ENCODE measurements at places on chromosomes 1 and 21.

GRCh38 chr1:9539829-9540550 lies 725 bp downstream of the SLC25A33 start:
- peak; percentile 34 for DNase-seq

GRCh38 chr1:223772771-223773160 lies 60.4 kb downstream of the CAPN2 start:
- no peak for DNase-seq

- no peak for DNase-seq
These were observed 376.4 kb upstream of the KAZN start for GRCh38 chr1:14222086-14222485.

- no peak for DNase-seq
These were observed 451.7 kb downstream of the SIPA1L2 start for GRCh38 chr1:232178191-232178590.

- DNase-seq: no peak
These were observed 10.8 kb downstream of the CFAP45 start for GRCh38 chr1:159889202-159889601.

DNA sequence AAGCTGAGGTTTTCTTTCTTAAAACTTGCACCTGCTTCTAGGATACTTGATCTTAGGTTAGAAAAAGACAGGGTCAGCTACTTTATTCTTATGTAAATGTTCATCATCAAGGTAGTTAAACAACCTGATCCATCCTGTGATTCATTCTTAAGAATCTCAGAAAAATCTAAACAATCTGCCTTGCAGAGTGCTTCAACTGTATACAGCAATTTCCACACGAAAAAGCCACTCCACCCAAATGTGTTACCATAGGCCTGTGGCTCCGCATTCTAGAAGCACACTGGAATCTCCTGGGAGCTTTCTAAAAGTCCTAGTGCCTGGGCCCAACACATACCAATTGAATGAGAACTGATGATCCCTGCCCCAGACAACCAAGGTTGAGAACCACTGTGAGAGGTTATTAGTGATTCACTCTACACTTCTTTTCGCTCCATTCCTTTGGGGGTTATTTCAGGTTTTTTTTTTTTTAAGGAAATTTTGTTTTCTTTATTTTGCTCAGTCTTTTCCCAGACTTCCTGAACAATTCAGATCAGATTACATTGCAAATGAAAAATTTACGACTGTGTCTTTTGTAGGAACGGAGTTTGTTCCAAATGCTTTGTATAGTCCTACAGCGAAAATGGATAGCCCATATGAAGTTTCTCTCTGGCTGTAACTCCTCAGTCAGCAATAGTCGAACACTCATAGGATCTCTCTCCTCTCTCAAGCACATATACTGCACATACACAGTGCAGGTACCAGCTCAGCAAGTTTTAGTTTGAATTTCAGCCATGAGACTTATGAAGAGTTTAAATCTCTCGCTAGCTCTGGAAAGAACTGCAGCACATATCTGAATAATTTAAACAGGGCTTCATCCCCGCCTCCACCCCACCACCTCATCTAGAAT lies 16.1 kb downstream of the SMYD2 start:
- no peak for DNase-seq

DNA sequence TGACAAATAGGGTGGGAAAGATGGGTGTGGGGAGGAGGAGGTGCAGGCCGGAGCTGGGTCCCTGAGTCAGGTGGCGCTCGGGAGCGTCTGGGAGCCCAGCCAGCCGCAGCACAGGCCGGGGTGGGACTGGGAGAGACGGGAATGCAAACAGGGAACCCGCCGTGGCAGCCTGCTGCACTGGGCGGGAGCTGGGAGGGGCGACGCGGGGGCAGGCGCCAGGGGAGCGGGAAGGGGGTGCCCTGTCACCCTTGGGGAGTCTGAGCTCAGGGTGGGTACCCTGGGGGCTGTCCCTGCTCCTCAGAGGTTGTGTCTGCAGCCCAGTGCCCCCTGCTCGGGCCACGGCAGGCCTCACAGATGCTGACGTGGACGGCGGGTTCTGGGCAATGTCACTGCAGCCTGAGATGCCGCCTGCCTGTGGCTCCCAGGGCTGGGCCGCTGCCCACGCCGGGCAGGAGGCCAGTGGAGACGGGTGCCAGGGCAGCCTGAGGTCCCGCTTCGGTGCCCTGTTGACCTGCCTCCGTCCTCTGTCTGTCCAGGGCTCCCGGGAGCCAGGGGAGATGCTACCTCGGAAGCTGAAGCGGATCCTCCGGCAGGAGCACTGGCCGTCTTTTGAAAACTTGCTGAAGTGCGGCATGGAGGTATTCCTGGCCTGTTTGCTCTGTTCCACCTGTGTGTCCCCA lies 16.6 kb upstream of the LRRC3 start:
- no peak for DNase-seq

DNA sequence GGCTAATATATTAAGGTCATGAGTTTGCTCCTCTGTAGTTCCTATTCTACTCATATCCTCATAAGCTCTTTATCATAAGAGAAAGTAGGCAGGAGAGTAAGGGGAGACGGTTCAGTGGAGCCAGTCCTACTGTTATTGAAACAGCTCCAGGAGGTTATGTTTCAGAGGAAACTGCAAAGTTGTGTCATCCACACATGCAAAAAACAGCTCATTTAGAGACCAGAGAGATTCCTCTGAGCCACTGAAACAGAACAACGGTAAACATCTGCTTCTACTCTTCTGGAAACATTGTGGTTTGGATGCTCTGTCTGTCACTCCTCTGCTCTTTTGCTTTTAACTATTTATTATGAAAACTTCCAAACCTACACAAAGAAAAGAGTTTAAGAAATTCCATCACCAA lies 66.3 kb upstream of the PPP2R5A start:
- DNase-seq: no peak

DNA sequence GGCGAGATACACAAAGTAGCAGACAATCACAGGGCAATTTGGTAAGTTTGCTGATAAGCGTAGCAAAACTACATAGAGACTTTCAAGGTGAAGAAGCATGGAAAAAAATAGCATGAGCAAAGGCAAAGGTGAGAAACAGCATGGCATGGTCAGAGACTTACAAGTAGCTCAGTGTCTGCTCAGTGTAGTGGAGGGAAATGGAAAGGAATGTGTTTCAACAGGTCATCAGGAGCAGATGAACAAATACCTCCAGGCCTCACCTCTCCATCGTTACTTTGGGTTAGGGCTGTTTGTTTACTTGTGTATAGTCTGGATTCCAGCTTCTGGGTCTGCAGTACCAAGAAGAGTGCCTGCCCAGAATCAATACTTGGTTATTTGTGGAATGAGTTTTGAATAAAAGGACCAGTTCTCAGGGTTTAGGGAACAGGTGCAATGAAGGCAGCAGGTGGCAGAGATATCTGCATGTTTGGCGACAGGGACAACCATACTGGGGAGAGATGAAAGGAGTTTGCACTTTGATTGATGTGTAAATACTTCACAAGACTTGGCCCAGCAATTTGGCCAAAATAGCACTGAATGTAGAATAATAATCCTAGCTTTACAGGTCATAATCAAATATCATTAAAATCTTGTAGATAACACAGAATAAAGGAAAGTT lies 97.0 kb upstream of the FGGY start:
- no peak for DNase-seq

DNA sequence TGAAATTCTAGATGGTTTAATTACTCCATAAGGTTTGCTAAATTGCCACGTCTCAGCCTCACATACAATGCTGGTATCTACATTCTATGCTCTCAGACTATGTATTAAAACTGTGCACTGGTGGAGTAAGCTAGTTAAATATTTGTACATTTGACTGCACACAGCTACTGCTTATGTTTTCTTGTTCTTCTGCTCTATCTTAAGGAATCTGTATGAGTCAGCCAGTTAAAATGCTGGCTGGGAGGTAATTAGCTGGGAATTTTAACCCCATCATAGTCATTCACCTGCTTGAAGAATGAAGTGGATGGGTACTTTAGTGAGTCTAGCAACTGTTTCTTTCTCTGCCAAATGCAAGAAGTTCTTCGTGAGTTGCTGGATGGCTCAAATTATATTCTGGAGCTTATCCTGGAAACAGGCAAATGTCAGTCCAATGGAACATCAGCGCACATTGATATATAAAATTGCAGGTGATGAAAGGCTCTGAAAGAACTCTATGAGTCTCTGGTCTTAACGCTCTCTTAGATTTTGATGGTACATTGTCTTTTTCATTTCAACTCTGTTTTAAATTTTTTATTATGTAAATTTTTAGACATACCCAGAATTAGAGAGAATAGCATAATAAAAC lies 83.4 kb downstream of the BACH1 start:
- no peak for DNase-seq

- no peak for DNase-seq
These were observed 15.7 kb upstream of the LEMD1 start for GRCh38 chr1:205437570-205437969.

DNA sequence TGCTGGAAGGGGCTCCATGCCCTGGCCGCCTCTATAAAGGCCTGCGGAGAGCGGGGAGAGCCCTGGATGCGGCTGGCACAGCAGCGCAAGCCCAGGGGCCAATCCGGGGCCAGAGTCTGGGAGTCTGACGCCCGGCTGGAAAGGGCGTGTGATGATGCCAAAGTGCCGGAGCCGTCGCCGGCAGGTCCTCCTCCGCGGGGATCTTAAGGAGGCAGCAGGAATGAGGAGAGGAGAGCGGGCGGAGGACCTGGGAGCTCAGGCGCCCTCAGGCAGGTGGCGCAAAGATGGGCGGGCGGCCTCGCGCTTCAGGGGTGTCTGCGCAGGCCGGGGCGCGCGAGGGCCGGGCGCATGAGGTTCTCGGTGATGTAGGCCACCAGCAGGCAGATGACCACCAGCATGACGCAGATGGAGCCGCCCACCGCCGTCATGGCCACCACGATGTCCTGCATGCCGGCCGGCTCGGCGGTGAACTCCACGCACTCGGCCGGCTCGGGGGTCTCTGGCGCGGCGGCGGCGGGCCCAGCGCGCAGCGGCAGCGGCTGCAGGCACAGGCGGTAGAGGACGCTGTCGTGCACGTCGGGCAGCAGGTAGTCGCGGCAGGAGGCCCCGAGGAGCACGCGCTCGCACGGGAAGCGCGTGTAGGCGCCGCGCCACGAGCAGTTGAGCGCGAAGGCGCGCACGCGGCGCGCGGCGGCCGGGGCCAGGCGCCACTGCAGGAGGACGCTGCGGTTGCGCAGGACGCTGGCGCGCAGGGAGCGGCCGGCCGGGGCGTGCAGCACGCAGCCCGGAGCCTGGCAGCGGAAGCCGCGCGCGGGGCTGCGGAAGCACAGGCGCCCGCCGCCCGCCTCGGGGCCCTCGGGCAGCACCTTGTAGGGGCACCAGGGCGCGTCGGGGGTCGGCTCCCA lies 653 bp downstream of the FNDC10 start:
- no peak for DNase-seq

- DNase-seq: no peak
These were observed 7.1 kb downstream of the PROX1 start for GRCh38 chr1:213994888-213995287.

DNA sequence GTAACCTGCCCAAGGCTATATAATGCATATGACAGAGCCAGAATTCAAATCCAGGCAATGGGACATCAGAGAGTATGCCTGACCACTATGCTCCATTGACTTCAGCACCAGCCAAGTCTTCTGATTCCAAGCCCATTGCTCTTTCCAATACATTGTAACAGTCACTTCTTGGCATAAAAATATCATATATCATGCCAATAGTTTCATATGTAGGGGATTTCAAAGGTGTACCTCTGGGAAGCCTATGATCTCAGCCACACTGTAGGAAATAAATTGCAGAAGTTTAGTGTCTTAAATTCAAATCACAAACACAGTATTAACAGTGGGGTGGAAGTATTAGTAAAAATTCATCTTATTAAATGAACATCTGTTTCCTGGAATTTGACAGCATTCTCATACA lies 30.0 kb upstream of the ROR1 start:
- DNase-seq: no peak

- no peak for DNase-seq
These were observed 25.6 kb upstream of the A3GALT2 start for GRCh38 chr1:33346533-33346926.

DNA sequence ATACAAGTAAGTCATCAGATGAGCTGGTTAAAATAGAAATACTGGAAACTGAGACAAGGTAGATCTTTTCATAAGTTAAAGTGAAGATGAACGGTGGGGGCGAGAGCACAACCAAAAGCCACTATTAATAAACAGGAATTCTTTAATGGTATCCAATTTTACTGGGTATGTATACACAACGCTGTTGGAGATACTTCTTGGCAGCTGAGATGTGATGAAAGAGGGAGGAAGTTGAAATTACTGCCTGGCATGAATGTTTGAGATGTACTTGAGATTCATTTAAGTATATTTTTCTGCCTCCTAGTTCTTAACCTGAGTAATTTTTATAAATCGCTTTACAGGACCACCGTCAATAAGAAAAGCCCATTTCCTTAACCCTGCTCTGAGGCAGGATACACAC lies 110.0 kb upstream of the ZRANB2 start:
- DNase-seq: no peak

GRCh38 chr21:35779690-35780570 lies 280.4 kb downstream of the SETD4 start:
- DNase-seq: no peak

DNA sequence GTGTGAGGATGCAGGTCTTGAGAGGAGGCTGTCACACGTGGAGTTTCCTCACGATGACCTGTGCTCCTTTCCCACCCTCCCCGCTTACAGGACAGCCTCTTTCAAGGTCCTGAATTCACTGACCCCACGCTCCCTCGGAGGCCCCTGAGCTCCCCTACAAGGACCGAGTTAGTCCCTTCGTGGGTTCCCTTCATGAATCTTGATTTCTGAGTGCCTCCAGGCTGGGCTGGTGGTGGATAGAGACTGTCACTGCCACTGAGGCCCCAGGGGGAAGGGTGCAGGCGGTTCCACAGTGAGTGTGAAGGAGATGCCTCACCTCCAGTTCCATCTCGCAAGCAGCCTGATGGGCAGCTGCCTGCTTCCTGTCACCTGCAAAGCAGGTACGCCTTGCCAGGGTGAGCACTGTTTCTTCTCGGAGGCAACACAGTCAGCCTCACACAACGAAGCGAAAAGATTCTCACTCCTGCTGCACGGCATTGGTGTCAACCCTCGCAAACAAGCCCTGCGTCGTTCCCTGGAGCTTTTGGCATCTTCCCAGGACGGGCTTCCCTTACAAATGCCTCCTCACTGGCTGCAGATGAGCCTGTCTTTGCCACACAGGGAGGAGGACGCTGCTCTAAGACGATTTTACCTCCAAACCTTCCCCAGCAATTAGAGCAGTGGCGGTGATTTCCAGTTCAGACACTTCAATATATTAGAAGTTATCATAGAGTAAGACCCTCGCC lies 26.7 kb upstream of the PCP4 start:
- DNase-seq: no peak

Measured in T-helper 2 cell (primary cell).